ENCODE measurements at places on chromosomes 5 and 9.

DNA sequence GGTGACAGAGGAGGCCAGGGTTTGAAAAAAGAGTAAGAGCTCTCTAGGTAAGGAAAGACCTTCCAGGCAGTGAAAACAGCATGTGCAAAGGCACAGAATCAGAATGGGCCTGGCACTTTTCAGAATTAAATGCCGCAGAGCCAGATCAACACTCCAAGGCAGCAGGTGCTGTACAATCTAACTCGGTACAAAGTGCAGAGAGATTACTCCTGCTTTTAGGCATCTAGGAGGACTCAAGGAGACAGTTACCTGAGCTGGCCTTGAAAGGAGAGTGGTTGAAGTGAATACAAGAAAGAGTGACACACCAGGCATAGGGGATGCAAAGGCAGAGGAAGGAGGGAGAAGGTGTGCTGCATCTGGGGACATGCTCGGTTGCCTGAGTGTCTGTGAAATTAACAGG is 21.5 kb downstream of the HRH2 start:
- no peak for DNase-seq

DNA sequence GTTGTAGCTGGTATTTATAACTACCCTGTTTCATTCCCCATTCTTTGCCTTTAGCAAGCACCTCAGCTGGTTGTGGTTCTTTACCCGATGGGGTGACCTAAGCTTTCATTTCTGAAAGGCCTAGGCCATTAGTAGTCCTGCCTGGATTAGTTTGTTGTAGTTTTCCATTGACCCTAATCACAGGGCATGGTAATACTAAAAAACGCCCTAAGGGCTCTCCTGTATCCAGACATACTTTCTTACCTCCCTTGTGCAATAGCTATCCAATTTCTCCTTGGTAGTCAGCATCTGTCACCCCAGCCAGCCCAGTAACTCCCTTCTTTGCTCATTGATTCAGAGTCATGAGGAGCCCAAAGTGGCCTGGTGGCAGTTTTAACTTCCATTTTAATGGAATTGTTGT is 24.0 kb downstream of the TMOD1 start:
- DNase-seq: no peak

DNA sequence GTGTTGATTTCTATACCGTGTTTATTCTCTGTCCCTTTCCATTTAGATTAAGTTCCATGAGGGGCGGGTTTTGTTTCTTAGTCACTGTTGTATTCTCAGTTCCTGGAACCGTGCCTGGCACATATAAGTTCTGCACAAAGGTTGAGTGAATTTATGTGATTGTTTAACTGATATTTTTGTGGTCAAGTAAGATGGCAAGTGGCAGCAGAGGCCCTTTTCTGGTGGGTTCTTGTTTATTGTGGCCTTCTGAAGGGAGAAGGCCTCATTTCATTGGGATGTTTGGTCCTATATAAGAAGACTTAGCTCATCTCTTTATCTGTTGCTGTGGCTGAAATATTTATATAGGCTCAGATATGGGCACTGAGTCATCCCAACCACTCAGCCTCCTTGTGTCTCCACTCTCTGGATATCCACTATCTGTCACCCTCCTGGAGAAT is 262.5 kb downstream of the PSAT1 start:
- DNase-seq: no peak

GRCh38 chr9:98644011-98644410 is 64.7 kb downstream of the GABBR2 start:
- no peak for DNase-seq

DNA sequence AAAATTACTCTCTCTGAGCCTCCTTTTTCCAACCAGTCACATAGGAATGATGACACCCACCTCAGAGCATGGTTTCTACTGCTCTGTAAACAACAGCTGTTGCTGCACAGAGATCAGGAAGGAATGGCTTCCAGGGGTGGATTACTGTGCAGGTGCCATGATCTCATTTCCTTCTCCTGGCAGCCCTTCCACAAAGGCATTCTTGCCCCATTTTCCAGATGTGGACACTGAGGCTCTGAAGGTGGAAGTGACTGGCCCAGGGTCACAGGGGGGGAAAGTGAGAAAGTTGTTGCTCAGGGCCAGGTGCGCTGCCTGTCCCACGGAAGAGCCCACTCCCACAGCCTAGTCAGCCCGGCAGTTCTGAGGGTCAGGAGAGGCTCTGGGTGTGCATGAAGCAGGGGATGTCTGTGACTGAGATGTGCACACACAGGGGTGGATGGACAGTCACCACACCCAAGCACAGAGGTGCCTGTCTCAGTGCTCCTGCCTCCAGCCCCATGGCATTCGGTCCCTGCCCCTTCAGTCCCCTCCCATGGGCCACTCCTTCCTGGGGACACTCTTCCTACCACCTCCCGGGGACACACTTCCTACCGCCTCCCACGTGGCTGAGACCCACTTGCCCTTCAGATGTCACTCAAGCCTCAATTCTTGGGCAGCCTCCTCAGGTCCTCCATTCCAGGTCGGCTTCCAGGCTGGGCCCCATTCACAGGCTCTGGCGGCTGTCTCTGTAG is 17.0 kb downstream of the FGFR4 start:
- no peak for DNase-seq

DNA sequence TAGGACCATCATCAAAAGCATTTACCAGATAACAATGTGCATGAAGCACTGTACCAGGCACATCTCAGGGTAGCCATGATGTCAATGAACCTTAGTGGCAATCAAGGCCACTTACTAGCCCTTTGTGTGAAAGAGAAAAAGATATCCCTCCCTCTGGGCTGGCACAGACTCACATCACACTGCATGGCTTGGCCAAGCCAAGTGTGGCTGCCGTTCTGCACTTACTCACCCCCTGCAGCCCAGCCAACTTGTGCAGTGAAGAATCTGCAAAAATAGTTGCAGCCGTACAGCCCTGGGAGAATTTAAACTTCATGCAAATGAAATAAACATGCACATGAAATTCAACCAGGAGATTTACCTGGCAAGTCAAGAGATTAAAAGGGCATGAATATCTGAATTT is 333.5 kb downstream of the DEPDC1B start:
- no peak for DNase-seq

GRCh38 chr9:27280860-27281259 is 16.1 kb downstream of the EQTN start:
- DNase-seq: no peak

DNA sequence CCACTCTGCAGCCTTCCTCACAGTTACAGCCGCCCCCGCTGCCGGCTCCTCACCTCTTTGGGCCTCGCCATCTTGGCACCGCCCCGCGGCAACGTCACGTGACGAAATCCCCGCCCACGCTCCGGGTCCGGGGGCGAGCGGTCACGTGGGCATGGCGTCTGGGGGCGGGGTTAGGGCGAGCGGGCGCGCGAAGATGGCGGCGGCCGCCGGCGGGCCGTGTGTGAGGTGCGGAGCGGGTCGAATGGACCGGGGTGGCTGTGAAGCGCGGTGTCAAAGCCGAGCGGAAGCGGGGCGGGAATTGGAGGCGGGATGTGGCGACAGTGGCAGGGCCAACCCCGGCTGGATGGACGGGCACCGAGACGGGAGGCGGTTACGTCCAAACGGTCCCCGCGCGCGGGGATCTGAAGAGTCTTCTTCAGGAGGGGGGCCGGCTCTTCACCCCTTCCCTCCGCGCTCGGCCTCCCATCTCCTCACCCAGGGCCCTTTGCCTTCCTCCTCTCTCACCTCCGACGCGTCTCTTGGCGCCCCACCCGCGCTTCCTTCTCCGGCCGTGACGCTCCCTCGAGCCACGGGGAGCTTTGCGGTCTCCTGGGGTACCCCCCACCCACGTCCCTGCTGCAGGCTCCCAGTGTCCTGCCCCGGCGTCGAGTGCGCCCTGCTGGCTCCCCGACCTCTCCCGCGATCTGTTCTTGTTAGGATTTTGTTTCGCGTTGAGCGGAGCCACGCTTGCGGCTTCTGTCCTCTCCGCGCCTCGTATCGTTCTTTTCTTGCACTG is at the start of the genes DOLK and NUP188:
Gene DOLK, minus strand, starts transcription at position 77 of the 775 bp plus-strand sequence. CDS start 300 bp downstream, outside the sequence.
Gene NUP188, plus strand, starts transcription at position 173 of the 775 bp plus-strand sequence. Its CDS starts 21 bp downstream, at position 194.
- DNase-seq: no peak

DNA sequence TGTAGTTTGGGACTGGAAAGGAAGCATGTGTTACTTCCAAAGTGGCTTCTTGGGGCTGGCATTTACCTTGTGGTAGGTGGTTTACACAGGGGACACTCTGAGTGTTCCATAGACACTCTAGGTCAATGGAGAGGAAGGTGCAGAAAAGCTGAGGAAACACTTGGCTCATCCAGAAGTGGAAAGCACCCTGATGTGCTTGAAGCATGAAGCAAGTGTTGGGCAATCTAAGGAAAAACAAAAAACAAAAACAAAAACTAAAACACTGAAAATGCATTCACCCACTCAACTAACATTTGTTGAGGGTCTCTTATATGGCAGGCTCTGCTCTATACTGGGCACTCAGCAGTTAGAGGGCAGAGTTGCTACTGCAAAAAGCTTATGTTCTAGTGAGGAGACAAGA is 2.9 kb upstream of the ERAP2 start:
- DNase-seq: no peak

DNA sequence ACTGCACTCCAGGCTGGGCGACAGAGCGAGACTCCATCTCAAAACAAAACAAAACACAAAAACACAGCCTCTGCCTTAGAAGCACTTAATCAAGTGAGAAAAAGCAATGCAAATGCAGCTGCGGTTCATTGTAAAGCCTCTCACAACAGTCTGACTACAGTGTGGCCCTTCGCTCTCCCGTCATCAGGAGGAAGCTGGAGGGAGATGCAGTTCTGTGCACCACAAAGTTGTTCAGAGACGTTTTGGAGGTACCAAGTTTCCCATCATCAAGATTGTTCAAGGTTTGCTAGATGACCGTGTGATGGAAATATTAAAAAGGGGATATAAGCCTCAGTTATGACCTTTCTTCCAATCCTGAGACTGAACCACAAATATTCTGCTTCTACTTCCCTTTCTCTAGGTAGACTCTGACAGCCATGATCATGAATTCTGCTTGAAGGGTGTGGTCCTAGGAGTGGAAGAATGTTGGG is 40.9 kb downstream of the SEC61B start:
- DNase-seq: no peak

- no peak for DNase-seq
Observed at GRCh38 chr5:175133185-175133584, 310.8 kb downstream of the DRD1 start.

DNA sequence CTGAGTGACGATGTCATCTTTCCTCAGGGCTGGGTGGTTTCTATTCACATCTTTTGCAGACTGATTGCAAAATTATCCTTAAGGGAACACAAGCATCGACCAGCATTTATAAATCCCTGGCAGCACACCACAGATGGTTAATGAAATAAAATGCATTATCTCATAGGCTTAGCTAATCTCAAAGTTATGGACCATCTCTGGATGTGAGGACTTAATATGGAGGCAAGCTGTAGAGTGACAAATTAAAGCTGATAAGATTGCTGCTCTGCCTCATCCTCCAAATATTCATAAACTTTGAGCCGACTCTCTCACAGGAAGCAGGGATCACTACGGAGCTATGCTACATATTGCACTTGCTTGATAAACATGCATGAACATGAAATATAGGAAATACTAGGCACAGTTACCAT is 663.2 kb upstream of the RGMB start:
- no peak for DNase-seq

DNA sequence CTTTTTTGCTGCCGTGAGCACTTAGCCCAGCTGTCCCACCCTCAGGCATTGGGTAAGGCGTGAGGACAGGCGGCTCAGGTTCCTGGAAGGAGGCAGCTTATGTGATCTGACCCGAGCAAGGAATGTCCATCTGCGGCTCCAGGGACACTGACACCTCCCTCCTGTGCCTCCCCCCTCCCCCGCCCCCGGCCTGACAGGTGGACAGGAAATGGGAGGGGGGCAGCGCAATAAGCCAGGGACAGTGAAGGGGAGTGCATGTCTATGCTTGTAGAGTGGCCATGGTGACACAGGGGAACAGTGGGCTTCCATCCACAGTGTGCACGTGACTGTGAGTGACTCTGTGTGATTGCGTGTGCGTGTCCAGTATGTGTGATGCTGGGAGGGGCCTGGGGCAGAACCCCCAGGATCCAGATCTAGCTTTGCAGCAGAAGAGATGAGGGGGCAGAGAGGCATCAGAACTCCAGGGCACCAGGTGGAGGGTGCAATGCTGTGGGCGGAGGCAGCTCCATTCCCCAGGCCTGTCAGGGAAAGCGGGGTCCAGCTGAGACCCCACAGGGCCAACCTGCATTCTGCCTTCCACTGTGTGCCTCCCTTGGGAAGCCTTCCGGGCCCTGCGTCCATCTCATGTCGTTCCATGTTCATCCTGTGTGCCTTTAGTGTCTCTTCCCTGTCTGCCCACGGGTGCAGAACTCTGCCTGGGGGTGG is 30.5 kb downstream of the CNTFR start:
- no peak for DNase-seq

DNA sequence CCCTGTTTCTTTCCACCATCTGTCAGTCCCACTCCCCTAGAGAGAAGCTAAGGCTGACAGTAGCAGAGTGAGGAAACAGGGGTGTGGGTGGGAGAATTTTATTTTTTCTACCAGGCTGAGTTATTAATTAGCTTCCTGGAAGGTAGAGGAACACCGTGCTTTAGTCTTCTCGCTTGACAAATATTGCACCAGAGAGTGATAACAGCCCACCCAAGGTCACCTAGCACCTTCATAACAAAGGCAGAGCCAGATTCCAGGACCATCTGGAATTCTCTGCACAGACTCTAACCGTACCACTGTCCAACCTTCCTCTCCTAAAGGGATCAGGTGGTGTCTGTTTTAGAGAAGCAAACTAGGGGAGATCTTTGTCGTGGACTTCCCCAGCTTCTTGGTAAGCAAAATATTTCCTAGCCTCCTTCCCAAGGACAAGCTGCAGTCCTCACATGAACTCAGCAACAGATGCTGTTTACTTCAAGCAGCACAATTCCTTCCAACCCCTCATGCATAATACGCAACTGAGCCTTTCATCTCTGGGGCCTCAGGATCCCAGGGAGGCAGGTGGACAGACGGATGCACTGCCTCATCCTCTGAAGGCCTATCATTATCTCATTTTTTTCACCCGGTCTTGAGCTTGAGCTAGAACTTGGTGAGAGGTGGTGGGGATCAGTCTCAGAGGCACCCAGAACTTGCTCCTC is 308.7 kb upstream of the BRINP1 start:
- no peak for DNase-seq

DNA sequence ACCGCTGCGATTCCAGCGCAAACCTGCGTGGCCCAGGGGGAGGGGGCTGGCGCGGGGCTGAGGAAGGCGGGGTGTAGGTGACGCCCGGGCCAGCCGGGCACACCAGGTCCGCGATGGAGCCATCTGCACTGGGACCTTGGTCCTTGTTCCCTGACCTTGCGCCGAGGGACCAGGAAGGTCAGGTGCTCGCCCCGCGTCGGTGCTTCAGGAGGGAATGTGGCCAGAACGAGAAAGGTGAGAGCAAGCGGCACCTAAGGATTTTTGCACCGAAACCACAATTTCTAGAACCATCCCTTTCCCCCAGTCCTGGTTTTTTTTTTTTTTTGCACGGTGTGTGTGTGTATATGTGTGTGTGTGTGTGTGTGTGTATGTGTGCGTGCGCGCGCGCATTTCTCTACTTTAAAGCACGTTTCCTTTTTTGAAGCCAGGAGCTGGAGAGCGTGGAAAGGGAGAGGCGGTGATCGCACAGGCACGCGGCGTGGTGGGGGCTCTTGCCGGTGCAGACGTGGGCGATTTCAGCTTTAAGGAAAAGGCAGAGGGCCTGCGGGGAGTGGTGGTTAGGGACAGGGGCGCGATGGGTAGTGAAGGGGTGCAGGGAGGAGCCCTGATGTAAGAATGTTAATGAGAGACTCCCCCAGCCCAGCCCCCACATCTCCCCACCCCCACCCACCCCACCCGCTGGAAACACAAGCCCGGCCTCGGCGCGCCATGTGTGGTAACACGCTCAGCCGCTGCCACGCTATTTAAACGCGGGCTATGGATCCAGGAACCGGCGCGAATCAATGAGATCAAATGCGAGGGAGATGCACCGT is at the start of gene NPR3:
Gene NPR3, plus strand, starts transcription at position 772 of the 812 bp plus-strand sequence. CDS start 456 bp downstream, outside the sequence.
- DNase-seq: no peak

Data from glomerular endothelial cell (primary cell).